Midbrain (tissue), 1 donor: ENCODE measurements at places on chromosomes 3 and 15.
A peak's percentile ranks its signal among the peaks of the same experiment; 100 is the strongest.

DNA sequence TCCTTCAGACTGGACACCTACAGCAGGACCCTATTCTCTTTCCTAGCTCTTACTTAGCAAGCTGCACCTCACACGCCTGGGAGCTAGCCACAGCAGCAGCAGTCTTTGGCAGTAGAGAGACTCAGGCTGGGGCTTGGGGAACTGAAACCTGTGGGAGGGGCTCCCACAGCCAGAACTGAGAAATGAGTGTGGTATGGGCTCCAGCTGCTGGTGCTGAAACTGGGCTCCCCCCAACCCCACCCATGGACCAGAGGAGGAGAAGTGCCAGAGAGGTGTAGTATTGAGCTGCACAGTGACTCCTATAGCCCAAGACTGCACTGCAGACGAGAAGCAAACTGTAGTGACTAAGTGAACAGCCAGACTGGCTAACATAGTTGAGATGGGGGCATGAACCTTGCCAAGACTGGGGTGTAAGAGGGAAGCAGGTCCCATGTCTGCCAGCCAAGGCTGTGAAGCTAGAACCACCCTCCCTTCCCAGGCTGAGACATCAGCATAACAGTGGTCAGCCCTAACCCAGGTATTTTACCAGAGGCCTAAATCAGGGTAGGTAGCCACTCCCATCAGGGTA, 62.5 kb downstream of the MYO5A start:
- peak; percentile 41 for DNase-seq

GRCh38 chr3:49255718-49256511, 21.1 kb downstream of the C3orf62 start:
- DNase-seq: no peak

GRCh38 chr15:94122516-94122915, 108.8 kb upstream of the MCTP2 start:
- DNase-seq: no peak

- no peak for DNase-seq
These were observed 62.4 kb downstream of the NSMCE3 start for GRCh38 chr15:29207027-29207757.

- no peak for DNase-seq
These were observed 226.7 kb upstream of the FEZF2 start for GRCh38 chr3:62600033-62600432.

DNA sequence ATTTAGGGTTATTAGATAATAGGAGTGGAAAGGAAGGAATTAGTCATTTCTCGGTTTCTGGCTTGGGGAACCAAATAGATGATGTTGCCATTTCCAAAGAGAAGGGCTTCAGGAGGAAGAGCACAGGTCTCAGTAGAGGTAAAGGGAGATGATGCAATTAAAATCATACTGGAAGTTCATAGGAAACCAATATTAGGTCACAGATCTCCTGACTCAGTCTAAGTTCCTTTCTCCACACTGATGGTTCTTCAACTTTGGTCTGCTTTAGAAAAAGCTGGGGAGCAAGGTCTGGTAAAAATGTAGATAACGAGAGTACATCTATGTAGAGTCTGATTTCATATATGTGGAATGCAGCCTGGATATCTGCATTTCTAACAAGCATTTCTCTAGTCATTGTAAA, 130.9 kb downstream of the POLQ start:
- no peak for DNase-seq

GRCh38 chr15:59516655-59517461, 78.9 kb downstream of the FAM81A start:
- DNase-seq: peak; percentile 24

DNA sequence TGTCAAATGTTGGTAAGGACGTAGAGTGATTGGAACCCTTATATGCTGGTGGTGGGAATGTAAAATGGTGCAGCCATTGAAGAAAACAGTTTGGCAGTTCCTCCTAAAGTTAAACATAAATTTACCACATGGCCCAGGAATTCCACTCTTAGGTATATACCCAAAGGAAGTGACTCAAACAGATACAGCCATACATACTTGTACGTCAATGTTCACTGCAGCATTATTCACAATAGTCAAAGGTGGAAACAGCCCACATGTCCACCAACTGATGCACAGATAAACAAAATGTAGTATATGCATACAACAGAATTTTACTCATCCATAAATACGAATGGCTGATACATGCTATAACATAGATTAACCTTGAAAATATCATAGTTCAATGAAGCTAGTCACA, 13.2 kb downstream of the CLASP2 start:
- DNase-seq: no peak
